NCI-H524 (cell line): ENCODE measurements at places on chromosomes 1 and 21.
A peak's percentile ranks its signal among the peaks of the same experiment; 100 is the strongest.

- no peak for DNase-seq
These were observed 355.1 kb downstream of the AJAP1 start for GRCh38 chr1:5009376-5010065.

DNA sequence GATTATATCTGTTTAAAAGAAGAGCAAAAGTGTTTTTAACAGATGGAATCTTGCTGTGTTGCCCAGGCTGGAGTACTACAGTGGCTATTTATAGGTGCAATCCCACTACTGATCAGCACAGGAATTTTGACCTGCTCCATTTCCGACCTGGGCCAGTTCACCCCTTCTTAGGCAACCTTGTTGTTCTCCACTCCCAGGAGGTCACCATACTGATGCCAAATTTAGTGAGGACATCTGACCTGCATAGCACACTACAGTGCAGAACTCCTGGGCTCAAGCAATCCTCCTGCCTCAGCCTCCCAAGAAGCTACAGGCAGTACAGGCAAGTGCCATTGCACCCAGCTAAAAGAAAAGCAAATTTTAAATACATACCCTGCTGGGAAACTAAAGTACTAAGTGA, 11.3 kb upstream of the NUP210L start:
- no peak for DNase-seq

- DNase-seq: peak; percentile 61
These were observed 526 bp downstream of the TPR start for GRCh38 chr1:186374303-186375151.

GRCh38 chr1:228211531-228212414, 3.9 kb downstream of the OBSCN start:
- no peak for DNase-seq

DNA sequence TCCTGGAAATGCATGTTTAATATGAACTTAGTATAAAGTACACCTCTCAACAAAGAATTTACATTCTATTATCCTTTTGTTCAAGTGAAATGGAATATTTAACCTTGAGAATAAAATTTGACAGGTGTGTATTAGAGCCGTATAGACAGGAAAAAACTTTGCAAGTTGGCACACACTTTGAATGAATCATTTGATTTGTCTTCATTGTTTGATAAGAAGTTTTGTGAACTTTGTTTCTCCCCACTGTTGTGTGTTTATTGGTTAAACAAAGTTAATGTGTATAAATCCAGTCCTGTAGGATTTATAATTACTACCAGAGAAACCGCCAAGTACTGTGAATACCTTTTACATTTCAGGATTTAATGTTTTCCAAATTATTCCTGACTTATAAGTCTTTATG, 2.0 kb downstream of the SYDE2 start:
- no peak for DNase-seq

- DNase-seq: no peak
These were observed 179.1 kb downstream of the PSMG1 start for GRCh38 chr21:39003982-39004633.

- no peak for DNase-seq
These were observed 24.8 kb upstream of the GFI1 start for GRCh38 chr1:92511541-92511940.

- no peak for DNase-seq
These were observed 3.5 kb downstream of the PAPPA2 start for GRCh38 chr1:176466514-176466913.

DNA sequence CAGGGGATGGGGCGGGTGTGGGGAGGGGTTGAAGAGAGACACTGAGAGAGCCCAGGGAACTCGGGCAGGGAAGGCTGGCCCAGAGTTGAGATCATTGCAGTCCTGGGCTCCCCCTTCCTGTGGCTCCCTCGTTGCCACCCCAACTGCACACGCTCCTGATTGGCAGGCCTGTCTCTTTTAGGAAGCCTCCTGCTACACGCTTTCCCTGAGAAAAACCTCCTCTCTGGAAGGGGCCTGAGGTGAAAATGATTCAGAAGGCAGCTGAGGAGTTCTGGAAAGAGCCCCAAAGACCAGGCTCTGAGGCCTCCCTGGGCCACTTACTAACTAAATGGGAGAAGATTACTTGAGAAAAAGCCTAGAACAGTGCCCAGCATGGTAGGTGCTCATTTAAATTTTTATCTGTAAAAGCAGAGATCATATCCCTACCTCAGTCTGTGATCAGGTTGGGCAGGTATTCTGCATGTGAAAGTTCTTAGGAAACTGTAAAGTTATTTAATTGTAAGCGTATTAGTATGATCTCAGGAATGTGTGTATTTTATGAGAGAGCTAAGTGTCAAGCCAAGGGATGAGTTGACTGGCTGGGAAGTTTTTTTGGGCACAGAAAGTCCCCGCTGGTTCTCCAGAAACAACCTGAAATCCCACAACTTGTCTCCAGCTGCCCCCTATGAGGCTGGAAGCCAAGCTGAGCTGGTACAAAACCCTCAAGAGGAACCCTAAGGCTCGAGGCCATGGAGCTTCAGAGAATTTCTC, 65.2 kb upstream of the EPS8L3 start:
- DNase-seq: no peak

DNA sequence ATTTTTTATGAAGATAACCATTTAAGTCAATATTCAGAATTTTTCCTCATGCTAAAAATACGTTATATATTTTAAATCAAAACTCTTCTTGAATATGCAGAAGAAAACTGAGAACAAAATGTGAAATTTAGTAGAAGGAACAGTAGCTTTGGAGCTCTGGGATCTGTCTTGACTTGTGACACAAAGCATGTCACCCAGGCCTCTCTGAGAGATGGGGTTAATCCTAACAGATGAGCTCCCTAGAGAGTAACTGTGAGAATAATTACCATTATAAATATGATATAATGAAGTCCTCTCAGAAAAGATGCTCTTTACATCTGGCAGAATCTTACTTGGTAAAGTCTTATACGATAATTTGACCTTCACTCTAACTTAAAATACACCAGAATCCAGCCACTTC, 272.0 kb downstream of the PTPRC start:
- DNase-seq: peak; percentile 67

- no peak for DNase-seq
These were observed 8.9 kb upstream of the ZRANB2 start for GRCh38 chr1:71089536-71090270.

- no peak for DNase-seq
These were observed 61.9 kb downstream of the TIAM1 start for GRCh38 chr21:31282095-31282709.

- no peak for DNase-seq
These were observed 894.0 kb downstream of the KCNT2 start for GRCh38 chr1:195714248-195714647.

DNA sequence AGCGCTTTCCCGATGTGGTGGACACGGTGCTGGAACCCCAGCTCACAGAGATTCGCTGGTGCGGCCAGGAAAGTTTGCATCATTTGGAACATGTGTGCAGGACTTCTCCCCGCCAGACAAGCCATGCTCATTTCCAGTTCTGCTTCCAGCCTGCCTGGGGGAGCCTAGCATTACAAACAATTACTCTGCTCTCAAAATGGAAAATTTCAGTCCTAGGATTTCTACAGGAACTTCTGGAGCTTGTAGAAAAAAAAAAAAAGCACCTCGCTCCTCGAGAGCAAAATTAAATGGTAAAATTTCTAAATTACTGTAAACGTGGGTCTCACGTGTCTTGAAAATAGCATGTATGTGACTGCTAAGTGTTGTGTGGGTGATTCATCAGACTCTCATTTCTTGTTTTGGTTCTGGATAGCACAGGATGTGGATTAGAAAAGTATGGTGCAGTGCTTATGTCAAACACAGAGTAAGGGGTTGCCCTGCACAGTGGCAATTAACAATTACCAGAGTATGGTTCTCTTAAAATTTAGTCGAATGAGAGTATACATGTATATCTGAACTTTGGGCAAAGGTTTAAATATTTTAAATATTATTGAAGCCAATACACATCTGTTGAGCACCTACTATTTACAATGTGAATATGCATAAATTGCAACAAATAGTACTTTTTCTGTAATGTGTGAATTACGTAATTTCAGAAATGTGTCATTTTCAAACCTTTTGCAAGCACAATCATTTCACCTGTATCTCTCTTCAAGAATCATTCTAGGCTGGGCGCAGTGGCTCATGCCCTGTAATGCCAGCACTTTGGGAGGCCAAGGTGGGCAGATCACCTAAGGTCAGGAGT, 61.8 kb upstream of the PTGFRN start:
- no peak for DNase-seq

DNA sequence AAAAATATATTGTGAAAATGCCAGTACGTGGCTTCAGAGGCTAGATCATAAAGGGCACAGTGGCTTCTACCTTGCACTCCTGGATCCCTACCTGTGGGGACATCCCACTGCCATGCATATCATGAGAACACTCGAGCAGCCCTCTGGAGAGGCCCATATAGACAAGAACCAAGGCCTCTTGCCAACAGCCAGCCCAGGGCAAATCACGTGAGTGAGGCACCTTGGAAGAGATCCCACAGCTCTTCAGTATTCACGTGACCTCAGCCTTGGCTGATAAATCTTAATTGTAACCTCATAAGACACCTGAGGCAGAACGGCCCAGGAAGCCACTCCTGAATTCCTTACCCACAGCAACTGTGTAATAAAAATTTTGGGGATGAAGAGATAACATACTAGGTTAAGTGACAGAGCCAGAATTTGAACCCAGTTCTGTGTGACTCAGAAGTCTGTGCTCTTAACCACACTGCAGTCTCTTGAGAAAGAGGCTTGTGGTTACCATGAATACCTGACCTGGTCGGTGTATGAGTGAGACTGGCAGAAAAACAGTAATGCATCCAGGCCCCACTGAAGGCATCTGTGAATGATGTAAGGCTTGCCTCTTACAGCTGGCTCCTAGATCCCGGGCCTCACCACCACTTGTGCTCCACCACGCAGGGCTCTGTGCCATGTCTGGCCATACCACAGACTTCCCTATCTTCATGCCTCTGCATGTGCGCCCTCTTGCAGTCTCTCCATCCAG, 6.9 kb upstream of the A3GALT2 start:
- DNase-seq: no peak

- DNase-seq: no peak
These were observed 31.8 kb downstream of the LDLRAP1 start for GRCh38 chr1:25575191-25575590.

GRCh38 chr1:182596934-182597333, 7.3 kb downstream of the RGS16 start:
- no peak for DNase-seq

DNA sequence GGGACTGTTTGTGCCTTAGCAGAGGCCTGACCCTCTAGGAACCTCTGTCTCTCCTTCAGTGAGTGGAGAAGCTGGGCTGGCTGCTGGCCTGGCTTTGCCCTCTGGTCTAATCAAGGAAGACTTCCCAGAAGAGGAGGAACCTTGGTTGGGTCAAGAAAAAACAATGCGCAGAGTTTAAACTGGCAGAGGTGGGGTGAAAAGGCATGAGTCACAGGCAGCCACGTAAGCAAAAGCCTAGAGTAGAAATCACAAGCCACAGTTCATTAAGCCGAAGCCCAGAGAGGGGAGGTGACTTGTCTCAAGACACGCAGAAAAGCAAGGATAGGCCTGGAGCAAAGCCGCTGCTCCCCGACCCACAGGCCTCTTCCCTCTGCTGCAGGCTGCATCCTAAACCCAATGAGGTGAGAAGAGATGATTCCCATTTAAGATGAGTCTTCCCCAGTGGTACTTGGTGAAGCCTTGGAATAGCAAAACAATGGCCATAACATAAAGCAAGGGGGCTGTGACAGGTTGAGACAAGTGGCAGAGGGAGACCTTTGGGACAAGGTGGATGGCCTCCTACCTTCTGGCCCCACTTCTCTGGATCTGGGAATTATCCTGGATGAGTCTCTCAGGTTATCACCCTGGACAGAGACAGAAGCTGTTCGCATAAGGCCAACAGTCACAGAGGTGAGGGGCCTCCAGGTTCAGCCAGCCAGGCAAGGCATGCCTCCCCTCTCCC, 7.7 kb downstream of the PDZK1IP1 start:
- no peak for DNase-seq

- peak; percentile 6 for DNase-seq
These were observed 14.9 kb downstream of the CREG1 start for GRCh38 chr1:167538657-167539056.

GRCh38 chr1:27513528-27513927, 23.6 kb upstream of the WASF2 start:
- no peak for DNase-seq

GRCh38 chr1:1435106-1435903, at the start of gene VWA1:
Gene VWA1 (plus strand): TSS chr1:1435690. CDS start chr1:1435749, 59 bp downstream.
- DNase-seq: peak; percentile 28

DNA sequence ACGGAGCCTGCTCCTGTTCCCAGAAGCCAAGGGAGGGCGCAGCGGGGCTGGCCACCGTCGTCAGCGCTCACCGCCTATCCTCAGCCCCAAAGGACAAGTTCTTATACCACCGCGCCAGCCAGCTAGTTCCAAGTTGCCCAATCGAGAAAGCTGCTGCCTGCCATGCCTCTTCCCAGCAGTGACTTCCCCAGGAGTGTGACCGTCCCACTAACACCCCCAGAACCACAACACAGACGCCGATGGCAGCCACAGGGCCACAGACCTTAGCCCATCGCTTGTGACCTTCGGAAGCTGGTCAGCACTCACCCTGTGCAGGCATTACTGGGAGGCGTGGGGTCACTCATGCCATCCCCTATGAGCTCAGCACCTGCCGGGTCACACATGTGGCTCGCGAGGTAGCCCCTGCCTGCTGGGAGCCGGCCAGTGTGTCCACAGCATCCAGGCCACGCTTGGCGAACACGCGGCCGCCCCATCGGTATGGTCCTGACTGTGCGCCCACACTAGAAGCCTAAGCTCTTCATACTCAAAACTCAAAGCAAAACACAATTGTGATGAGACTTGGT, 20.1 kb downstream of the NADK start:
- no peak for DNase-seq

GRCh38 chr21:22258821-22259220, 1260.6 kb downstream of the NCAM2 start:
- DNase-seq: no peak

DNA sequence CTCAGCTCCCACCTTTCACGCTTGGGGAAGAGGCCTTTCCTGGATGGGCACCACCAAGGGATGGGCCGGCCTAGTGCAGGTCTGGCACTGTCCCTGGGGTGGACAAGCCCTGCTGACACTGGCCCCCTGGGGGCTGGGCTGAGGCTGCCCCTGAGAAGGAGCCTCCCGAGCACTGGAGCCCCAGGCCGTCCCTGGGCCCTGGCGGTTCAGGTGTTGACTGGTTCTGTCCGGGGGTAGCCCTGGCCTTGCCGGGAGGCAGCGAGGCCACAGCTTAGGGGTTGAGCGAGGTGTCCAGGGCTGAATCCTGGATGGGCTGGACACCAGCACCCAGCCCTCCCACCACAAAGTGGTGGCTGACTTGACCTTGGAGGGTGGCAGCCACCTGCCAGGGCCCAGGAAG, 49.7 kb upstream of the ACTRT2 start:
- DNase-seq: no peak
